ENCODE measurements at places on chromosomes 6 and 20. TPM values are rescaled to one million over a fixed set of nuclear protein-coding genes. Genes with fewer than 3 reads are reported as not detected.

The RAET1L gene
- total RNA-seq = not detected

The GPLD1 gene
- total RNA-seq = 0.45 TPM

The NKAIN2 gene
- total RNA-seq = not detected

- no peak for DNase-seq
These were observed 932.9 kb downstream of the QKI start for GRCh38 chr6:164347455-164347854.

- DNase-seq = no peak
These were observed 92.8 kb upstream of the EPB41L1 start for GRCh38 chr20:36061754-36062153.

DNA sequence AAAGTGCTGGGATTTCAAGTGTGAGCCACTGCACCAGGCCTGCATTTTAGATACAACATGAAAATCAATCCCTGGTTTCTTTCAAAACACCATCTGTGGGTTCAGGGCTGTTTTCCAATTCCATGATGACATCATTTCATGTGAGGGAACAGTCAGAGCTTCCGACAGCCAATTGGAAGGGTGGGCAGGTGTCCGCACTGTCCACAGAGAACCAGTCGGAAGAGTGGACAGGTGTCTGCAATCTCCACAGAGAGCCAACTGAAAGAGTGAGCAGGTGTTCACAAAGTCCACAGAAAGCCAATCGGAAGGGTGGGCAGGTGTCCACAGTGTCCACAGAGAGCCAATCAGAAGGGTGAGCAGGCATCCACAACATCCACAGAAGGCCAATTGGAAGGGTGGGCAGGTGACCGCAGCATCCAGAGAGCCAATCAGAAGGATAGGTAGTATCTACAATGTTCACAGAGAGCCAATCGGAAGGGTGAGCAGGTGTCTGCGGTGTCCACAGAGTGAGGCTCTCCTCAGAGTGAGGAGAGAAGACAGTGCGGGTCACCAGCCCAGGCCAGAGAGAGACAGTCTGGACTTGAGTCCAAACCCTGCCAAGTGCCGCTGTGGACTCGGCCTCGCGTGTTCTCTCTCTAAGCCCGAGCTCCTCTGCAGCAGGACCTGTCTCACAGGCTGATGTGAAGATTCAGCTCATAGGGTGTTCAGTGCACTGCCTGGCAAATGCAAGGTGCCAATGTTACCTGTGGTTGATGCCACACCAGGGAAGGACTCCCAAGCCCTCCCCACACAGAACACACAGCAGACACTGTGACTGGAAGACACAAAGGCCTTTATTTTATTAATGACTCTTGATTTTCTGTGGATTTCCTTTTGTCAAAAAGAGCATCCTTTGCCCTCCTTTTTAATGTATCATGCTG is 57.3 kb downstream of the DLL1 start:
- DNase-seq = no peak

Measured in activated T-cell treated with anti-CD3 and anti-CD28 coated beads, Interleukin-2, amount 50 U/mL, for 4 hours (primary cell).